Endodermal cell (in vitro differentiated cells): ENCODE measurements at places on chromosomes 11 and 22. TPM values are rescaled to one million over a fixed set of nuclear protein-coding genes. Genes with fewer than 3 reads are reported as not detected.

PDGFB gene
- total RNA-seq: 10.4 and 11.5 TPM in 2 replicates

KLHL35 gene
- 0.27 and 0.48 TPM in 2 replicates for total RNA-seq

CDC42EP1 gene
- total RNA-seq: 45.1 to 55.8 TPM (median 46.1 TPM) in 3 replicates

MAJIN gene
- total RNA-seq: not detected in 3 replicates

GRCh38 chr11:2883640-2883978 lies 2.0 kb downstream of the CDKN1C start:
- DNase-seq: no peak

DNA sequence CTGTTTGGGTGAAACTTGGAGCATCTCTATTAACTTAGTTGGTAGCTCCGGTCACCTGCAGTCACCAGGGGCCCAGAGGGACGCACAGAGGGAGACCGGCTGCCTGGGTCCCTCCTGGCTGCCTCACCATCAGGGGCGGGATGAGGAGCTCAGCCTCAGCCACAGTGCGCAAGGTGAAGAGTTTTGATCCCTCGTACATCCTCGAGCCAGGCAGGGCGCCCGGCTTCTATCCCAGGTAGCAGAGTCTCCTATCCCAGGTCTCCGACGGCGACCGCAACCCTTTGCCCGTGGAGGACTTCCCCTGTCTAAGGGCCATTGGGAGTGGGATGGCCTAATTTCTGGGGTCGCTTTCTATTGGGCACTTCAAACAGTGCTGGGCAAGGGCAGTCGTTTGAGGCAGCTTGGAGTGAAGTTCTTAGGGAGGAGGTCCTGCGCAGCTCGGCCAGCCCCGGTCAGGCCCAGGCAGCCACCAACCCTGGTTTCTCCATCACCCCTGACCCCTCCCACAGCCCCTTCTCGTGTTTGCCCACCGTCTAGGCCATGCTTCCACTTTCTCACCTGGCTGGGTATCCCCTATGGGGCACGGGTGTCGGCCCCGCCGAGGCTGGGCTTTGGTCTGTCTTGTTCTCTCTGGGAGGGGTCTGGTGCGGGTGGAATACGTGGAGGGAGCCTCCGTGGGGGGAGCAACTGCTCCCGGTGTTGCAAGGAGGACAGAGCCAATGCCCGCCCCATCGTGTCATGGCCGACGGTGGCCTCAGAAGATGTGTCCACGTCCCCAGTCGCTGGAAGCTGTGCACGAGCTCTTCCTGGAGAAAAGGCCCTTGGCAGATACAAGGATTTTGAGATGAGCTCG lies 3.6 kb upstream of the MRGPRG start:
- no peak for DNase-seq

DNA sequence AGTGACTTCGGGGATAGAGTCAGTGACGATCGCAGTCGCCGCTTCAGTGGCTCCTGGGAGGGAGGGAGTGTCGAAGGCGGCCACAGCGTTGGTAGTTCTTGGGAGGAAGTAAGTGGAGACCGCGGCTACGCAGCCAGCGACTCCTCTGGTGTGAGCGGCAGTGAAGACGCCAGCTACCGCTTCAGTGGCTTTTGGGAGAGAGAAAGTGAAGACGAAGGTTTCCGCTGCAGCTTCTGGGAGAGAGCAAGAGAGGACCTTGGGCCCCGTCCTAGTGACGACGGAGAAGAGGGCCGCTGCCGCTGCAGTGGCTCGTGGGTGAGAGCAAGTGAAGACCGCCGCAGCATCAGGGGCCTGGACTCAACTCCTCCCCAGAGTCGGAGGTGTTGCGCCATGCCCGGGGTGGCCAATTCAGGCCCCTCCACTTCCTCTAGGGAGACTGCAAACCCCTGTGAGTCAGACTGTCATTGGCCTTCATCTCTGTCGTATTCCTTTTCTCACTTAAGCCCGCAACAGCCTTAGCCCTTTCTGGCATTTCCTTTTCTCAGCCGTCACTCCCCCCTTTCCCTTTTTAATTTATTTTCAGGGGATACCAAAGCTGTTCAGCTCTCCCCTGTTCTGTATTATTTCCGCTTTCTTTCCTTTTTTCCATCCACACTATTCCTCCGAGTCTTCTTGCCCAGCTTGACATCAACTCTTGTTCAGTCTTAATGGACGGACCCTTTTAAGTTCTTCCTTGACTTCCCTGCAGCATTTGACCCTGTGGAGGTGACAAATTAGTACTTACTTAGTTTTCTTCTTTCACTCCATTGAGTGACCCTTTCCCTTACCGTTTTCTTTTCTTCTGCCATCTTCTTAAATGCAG lies 1.0 kb downstream of the ANKRD42 start:
- DNase-seq: peak; percentile 83

MS4A4A gene
- total RNA-seq: not detected in 2 replicates

- DNase-seq: no peak
Measured at GRCh38 chr11:48105096-48105990, 111.3 kb upstream of the OR4B1 start.

- DNase-seq: no peak
Measured at GRCh38 chr11:108559904-108560303, 33.7 kb downstream of the EXPH5 start.

DNA sequence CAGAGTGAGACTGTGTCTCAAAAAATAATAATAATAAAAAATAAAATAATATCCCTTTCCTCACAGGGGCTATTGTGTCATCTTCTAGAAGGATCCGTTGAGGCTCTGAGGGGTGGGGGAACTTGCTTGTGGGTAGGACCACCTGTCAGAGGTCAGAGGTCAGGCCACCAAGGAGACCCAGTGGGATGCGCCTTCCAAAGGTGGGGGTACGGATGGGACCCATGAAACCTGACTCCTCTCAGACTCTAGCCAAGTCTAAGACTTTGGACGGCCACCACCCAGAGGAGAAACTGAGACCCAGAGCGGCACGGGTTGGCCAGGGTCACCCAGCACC lies 367 bp upstream of the MMP11 start:
- DNase-seq: no peak

DNA sequence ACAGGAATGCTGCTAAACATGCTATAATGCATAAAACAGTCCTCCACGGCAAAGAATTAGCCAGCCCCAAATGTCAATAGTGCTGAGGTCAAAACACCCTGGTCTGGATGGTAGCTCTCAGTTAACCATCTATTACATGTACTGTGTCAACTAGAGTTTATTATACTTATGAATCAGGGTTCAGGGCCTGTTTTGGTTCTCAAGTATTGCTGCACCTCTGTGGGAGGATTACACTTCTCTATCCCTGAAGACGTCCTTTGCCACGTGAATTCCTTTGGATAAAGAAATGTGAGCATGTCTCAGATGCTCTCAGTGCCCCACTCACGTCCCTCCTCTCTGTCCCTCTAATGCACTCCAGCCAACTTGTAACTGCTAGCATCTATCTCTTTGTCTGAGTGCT lies 53.4 kb downstream of the SLC1A2 start:
- DNase-seq: no peak

SCUBE1 gene
- 0.13 to 0.25 TPM (median 0.14 TPM) in 3 replicates for total RNA-seq

DNA sequence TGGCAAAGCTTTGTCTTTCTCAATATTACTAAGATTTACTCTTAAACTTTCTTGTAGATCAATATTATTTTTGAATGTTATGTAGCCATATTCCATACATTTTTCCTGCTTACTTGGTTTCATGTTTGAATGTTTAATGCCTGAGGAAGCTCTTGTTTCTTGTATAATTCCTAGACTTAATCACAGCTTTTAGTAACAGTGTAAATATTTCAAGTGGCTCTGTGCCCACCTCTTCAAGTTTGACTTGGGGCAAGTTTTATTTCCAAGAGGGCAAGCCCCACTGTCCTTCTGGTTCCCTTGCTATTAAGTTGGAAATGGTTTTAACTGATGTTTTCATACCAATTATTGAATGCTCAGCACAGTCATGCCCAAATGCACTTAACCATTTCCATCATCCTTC lies 1004.1 kb downstream of the OPCML start:
- DNase-seq: no peak

DNA sequence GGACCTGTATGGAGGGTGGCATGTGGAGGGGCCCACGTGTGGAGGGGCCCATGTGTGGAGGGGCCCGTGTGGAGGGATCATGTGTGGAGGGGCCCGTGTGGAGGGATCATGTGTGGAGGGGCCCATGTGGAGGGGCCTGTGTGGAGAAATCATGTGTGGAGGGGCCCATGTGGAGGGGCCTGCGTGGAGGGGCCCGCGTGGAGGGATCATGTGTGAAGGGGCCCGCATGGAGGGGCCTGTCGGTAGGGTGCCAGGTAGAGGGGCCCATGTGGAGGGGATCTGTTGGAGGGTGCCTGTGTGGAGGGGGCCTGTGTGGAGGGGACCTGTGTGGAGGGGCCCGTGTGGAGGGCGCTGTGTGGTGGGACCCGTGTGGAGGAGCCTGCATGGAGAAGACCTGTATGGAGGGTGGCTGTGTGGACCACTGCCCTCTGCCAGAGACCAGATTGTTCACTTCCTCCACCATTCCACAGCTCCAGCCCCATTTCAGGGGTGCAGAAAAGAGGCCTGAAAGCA lies 47.0 kb downstream of the IGLL5 start:
- no peak for DNase-seq

- no peak for DNase-seq
Measured at GRCh38 chr11:99645934-99646333, 625.2 kb downstream of the CNTN5 start.

- DNase-seq: no peak
Measured at GRCh38 chr11:95713428-95713827, 76.2 kb downstream of the FAM76B start.

DNA sequence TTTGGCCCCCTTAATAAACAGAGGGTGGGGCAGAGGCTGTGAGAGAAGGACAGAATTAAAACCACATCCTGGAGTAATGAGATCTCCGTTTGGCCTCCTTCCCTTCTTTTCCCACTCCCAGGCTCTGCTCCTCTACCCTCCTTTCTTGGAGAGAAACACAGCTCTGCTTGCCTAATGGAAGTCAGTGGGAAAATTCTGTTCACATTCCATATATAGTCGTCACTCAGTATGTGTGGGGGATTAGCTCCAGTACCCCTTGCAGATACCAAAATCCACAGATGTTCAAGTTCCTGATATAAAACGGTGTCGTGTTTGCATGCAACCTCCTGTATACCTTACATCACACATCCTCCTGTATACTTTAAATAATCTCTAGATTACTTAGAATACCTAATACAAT lies 37.6 kb upstream of the THY1 start:
- DNase-seq: no peak

DNA sequence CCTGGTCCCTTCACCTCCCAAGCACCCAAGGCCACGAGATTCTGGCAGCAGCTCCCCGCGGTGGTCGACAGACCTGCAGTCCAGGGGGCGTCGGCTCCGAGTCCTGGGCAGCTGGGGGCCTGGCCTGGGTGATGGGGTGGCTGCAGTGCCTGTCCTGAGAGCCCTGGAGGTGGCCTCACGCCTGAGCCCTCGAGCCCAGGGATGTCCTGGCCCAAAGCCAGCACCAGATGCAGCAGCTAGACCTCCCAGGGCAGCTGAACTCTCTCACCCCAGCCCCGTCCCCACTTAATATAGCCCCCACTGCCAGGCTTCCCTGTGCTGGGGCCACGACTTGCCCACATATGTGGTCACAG lies 6.6 kb downstream of the LMNTD2 start:
- DNase-seq: no peak

DNA sequence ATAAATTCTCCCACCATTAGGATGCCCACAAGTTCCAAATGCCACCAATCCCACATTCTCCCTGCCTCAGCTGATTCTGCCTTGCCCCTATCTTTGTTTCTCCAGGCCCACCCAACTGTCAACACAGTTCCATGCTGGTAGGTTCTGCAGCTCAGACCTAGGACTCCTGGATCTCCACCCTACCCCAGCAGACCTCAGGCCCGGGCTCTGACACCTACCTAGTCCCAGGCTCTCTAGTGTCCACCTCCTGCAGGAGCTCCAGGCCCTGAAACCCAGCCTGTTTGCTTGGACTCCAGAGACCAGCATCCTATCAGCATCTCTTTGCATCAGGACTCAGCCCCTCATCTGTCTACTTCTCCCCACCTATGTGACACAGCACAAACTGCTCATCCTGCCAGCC lies 86.5 kb downstream of the PDE2A start:
- DNase-seq: no peak

GRCh38 chr11:95453616-95454171 lies 222.7 kb upstream of the SESN3 start:
- DNase-seq: no peak

DNA sequence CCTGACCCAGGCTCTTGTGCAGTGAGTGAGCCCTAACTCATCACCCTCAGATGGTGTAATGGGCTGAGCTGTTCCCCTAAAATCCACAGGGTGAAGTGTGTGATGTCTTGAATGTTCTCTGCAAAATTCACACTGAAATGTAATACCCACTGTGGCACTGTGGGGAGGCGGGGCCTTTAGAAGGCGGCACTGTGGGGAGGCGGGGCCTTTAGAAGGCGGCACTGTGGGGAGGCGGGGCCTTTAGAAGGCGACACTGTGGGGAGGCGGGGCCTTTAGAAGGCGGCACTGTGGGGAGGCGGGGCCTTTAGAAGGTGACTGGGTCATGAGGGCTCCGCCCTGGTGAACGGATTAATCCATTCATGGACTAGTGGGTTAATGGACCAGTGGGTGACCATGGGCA lies 33.0 kb downstream of the CHID1 start:
- DNase-seq: peak; percentile 89

DNA sequence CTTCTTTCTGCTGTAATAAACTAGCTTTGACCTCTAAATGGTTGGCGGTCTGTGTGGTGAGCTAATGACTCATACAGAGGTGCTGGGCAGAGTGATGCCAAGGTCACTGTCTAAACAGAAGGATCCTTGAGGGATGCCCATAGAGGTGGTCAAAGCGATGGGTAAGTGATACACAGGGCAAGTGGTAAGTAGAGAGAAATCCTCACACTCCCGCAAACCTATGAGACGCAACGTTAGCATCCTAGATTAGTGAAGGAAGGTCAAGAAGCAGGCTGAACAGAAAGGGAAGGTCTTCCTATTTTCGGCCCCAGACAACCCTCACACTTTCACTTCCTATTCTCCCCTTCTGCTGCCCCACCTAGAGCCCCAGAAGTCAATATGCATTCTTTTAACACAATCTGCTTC lies 65.6 kb upstream of the SESN3 start:
- DNase-seq: no peak

TMEM121B gene
- total RNA-seq: 7.9 to 10.8 TPM (median 8.9 TPM) in 3 replicates

GRCh38 chr11:19525276-19525675 lies 187.4 kb upstream of the NAV2 start:
- no peak for DNase-seq

GRCh38 chr11:102001657-102002338 lies 45.4 kb upstream of the CFAP300 start:
- DNase-seq: no peak
